Stimulated activated CD4-positive, alpha-beta T cell treated with anti-CD3 and anti-CD28 coated beads, Interleukin-1b, Interleukin-23, amount 100 ng/mL, for 4 hours (primary cell): ENCODE measurements at places on chromosomes 13 and 19.

- no peak for DNase-seq
Observed at GRCh38 chr13:98365302-98365701, 188.2 kb upstream of the RNF113B start.

GRCh38 chr13:19952850-19953249 is 5.7 kb upstream of the ZMYM2 start:
- no peak for DNase-seq

GRCh38 chr13:35818633-35819067 is 312.5 kb downstream of the DCLK1 start:
- DNase-seq: no peak

DNA sequence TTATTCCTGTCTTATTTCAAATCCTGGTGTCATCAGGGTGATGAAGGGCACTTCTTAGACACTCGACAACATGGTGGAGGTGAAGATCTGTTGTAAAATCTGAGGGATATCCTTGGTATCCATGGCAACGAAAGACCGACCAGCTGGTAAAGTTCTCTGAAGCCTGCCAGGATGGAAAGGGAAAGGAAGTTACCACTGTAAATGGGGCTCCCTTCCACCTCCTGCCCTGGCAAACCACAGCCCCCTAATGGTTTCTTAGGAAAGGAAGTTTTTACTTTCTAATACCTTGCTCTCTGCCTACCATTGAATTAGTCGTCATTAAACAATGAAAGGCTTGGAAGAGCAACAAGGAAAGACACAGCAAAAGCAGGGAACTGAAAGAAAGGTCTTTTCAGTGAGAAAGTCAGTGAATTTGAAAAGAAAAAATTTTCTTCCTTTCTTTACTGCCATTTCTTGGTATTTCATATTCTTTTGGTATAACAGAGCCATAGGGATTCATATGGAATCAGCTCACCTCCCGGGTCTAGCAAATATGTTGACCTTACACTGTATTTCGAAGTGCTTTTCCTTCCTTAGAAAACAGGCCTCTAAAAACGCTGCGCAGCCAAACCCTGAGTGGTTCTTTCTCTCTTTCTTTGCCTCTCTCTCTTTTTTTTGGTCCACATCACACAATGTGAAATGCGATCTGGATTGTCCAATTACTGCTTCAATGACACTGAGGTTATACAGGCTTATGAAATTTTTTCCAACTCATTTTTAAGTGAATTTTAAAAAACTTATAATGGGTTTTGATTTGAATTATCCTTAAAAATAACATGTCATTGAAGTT is 111.0 kb downstream of the RGCC start:
- DNase-seq: no peak

GRCh38 chr13:77737583-77738200 is 40.2 kb downstream of the SLAIN1 start:
- DNase-seq: no peak
